SK-N-MC (cell line): ENCODE measurements at places on chromosomes 12 and 14.
A peak's percentile ranks its signal among the peaks of the same experiment; 100 is the strongest.

DNA sequence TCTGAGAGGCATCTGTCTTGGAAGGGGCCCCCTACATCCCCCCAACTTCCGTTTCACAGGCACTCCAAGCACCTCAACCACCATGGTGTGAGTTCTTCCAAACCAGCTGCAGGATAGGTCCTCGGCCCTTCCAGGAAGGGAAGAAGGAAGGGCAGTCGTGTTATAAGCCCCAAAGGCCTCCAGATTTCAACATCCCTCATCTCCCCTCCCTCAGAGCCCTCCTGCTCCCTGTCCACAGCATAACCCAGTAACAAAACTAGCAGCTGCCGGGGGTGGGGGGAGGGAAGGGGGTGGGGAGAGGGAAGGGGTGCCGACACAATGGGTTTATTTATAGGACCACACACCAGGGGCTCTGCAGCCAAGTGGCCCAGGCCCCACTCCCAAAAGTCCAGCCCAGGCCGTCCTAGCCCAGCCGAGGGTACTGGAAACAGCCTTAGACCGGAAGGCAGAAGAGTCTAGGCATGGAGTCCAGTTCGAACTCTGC, 18.3 kb downstream of the NCKAP5L start:
- no peak for DNase-seq

- no peak for DNase-seq
These were observed 9.3 kb downstream of the SLC48A1 start for GRCh38 chr12:47782372-47782770.

DNA sequence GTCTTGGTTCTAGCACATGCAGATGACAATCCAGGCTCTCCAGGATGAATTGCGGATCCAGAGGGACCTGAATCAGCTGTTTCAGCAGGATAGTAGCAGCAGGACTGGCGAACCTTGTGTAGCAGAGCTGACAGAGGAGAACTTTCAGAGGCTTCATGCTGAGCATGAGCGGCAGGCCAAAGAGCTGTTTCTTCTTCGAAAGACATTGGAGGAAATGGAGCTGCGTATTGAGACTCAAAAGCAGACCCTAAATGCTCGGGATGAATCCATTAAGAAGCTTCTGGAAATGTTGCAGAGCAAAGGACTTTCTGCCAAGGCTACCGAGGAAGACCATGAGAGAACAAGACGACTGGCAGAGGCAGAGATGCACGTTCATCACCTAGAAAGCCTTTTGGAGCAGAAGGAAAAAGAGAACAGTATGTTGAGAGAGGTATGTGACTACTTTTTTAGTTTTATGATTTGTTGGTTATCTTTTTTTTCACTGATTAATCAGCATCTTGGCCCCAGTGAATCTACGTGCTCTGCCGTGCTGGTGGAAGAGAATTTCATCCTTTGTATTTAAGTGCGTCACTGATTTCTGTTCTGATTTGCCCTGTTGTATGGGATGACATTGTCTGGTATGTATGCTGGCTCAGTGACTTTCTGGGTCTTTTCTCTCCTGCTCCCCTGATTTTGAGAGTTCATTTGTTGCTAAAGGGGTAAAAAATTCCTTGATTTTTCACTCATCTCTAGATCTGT, 92.3 kb downstream of the ERC1 start:
- no peak for DNase-seq

- DNase-seq: no peak
These were observed 104.9 kb upstream of the NOVA1 start for GRCh38 chr14:26702721-26703230.

GRCh38 chr12:26429070-26429691, 233.8 kb downstream of the SSPN start:
- DNase-seq: no peak

DNA sequence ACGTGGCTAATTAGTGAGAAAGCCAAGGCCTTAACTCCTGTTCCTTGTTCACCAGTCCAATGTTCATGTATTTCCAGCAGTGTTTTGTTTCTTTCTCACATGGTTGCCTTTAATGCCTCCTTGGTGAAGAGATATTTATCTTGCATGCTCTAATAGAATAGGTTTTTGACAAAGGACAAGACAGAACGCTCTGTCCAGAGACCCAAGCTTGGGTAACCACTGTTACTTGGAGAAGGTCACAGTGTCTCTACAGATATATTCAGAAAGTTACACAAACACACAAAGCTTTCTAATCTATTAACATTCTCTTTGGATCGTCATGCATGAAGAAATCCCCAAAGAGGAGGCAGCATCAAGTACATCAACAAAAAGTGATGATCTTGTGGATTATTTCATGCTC, 33.1 kb downstream of the RERG start:
- no peak for DNase-seq

- no peak for DNase-seq
These were observed 237.2 kb downstream of the TTC8 start for GRCh38 chr14:89061696-89062095.

GRCh38 chr14:68682166-68683103, 110.4 kb downstream of the ZFP36L1 start:
- DNase-seq: peak; percentile 98

DNA sequence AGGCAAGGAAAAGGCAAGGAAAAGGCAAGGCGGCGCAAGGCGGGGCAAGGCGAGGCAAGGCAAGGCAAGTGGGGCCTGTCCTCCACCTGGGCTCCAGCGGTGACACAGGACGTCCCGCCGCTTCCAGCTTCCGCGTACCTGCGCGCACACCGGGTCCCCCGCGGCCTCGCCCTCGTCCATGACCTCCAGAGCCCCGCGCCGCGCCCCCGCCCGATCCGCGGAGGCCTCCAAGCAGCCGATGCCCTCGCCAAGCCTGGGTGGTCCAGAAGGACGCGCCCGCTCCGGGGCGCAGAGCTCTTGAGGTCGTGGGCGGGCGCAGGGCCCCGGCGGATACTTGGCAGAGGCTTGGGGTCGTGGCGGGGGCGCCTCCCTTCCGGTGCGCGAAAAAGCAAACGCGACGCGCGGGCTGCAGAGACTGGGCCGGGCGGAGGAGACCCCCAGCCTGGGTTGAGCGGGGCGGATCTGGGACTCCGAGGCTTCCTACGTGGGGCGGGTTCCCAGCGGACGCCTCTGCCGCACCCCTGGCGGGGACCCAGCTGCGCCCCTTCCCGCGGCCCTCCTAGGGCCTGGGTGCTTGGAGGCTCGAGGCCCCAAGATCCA, 60.8 kb upstream of the EIF5 start:
- DNase-seq: no peak

- DNase-seq: no peak
These were observed 103.9 kb downstream of the AKAP6 start for GRCh38 chr14:32432813-32433538.

DNA sequence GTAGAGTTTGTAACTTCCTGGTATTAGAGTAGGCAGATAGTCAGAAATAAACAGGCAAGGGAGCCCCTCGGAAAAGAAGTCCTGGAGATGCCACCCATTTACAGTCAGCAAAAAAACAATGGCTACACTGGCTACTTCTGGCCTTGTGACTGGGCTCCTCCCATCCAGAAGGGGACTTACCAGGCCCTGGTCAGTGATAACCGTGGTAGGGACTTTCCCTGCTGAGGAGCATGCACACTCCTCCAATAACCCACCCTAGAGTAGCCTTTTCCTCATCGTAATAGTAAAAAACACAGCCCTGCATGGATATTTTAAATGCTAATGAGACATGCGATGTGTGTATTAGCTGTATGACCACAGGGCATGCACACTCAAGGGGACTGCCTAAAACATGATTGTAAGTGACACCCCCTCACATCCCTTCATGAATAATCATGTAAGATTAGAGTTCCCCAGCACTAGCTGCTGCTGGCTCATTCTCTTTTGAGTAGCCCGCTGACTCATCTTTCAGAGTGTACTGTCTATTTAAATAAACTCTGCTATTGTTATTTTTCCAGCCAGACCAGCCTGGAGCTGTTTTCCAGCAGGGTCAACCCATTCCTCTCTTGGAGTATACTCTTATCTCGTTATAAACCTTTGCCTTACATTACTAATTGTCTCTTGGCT, 413.8 kb upstream of the TMTC1 start:
- DNase-seq: no peak

GRCh38 chr12:121238086-121238485, 28.2 kb downstream of the P2RX4 start:
- DNase-seq: no peak

DNA sequence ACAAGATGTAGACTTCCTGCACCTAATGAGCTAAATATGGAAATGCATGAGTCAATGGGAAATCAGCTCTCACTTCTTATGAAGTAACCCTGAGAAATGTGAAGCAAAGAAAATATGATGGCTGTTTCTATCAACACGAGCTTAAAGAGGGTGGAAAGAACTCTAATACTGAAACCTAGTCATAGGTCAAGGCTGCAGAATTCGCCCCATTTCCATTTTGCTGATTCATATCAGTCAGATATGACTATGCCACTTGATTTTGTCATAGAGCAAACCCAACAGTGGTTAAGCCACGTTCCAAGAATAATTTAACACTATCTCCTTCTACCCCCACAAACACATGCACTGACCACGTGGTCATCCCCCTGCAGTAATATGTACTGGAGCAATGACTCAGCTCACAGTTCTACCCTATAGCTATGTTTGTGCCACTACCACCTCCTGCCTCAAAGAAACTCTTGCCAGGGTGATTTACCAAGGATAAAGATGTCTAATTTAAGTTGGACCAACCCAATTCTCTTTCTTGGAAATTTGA, 157.5 kb downstream of the TMTC3 start:
- no peak for DNase-seq

- no peak for DNase-seq
These were observed 1.1 kb downstream of the POLR3B start for GRCh38 chr12:106358396-106359241.

DNA sequence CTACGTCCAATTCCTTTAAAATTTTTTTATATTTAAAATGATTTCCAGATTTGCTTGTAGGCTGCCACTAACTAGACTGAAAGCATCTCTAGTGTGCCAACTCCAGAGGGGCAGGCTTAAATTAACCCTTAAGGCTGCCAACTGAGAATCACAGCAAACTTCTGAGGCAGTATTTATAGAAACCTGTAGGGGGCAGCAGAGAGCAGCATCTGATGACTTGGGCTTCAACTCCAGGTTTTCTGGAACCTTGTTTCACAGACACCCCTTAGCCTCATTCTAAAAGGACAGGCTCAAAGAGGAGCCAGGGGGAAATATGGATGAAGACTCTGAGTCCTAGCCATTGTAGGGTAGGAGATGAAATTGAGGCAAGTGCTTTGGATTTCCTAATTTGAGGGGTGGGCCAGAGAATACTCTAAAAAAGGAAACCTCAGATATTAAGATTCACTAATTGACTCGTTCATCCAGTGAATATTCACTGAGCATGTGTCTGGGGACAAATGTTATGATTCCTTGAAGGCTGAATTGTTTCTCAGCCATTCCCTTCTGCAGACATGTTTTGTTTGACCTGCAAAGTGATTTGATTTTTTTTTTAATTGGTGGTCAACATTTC, 63.3 kb upstream of the HSPB8 start:
- DNase-seq: peak; percentile 70

- no peak for DNase-seq
These were observed 40.1 kb downstream of the RERG start for GRCh38 chr12:15181017-15181683.

DNA sequence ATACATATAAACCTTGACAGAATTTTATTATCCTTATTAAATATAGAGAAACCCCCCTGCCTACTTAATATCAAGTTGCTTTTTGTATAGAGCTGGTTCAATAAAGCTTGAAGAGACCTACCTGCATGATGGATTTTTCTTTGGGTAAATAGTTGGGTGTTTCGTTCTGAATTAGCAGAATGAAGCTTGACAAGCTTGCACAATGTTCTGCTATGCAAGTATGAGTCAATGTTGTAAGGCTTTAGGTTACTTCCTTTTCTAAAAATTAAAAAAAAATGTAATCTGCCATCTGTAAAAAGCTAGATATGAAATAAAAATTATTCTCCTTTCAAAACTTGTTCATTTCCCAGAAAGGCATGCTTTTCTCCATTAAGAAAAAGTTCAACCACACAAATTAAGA, 1662.6 kb upstream of the SEL1L start:
- DNase-seq: no peak

- DNase-seq: no peak
These were observed 27.6 kb downstream of the BICD1 start for GRCh38 chr12:32134101-32134888.

DNA sequence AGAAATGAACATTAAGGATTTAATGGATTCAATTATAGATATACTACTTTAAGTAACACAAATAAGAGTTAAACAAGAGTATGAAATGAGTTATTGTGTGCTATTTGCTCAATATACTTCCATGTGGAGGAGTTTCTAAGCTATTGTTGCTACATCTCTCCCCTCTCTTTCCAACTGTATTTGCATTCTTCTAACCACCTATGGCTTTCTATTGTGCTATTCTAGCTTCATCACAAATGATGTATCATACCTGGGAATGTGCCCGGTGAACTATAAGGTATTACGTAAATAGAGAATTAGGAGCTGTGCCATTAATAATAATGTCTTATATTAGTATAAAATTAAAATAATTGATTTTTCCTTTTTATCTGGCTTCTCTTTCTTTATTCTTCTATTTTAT, 87.1 kb upstream of the PLEKHG7 start:
- DNase-seq: no peak

- DNase-seq: no peak
These were observed 76.5 kb downstream of the SLC38A4 start for GRCh38 chr12:46749322-46749721.

DNA sequence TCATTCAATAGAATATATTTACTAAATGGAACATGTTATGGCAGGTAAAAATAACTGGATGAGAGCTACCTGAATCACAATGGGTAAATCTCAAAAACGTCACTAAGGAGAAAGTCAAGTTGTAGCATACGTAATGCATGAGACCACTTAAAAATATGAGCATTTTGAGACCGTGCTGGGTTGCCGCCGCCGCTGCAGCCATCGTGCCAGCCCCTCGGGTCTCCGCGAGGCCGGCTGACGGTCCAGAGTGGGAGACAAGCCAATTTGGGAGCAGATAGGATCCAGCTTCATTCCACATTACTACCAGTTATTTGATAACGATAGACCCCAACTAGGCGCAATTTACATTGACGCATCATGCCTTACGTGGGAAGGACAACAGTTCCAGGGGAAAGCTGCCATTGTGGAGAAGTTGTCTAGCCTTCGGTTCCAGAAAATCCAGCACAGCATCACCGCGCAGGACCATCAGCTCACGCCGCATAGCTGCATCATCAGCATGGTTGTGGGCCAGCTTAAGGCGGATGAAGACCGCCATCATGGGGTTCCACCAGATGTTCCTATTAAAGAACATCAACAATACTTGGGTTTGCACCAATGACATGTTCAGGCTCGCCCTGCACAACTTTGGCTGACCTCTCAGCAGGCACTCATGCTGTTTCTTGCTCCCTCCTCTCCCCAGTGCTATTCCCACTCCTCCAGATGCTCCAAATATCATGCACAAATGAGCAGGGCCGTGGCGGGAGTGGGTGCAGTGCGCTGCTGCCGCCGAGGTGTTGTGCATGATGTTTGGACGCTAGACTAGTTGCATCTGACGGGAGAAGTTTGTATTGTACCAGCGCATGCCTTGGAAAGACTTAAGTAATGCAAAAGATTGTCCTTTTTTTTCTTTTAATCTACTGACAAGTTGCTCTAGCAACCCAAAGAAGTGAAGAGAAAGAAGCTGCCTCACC, 6.3 kb upstream of the BRMS1L start:
- no peak for DNase-seq

DNA sequence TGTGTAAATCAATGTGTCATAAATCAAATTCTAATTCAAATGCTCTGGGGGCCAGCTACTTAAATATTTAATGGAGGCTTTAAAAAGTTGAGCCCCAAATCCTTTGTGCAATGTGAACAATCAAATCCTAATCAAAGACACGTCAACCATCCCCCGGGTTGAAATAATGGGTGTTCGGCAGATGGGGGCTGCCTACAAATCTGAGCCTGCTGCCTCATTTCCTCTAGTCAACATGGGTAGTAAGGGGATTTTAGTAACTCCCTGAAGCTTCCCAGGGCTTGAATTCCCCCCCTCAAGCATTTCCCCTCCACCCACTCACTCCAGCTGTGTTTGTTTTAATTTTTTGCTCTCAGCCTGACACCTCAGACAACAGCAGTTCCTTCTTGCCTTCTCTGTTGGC, 37.8 kb downstream of the SRRM4 start:
- no peak for DNase-seq
